ENCODE measurements at places on chromosomes 3 and 15. TPM values are rescaled to one million over a fixed set of nuclear protein-coding genes. Genes with fewer than 3 reads are reported as not detected.

FEZF2 gene
- total RNA-seq: not detected

LMAN1L gene
- total RNA-seq: not detected

SLC38A3 gene
- total RNA-seq: 1.5 TPM

U2SURP gene
- 59.5 TPM for total RNA-seq

SRP14 gene
- 299 TPM for total RNA-seq

DNA sequence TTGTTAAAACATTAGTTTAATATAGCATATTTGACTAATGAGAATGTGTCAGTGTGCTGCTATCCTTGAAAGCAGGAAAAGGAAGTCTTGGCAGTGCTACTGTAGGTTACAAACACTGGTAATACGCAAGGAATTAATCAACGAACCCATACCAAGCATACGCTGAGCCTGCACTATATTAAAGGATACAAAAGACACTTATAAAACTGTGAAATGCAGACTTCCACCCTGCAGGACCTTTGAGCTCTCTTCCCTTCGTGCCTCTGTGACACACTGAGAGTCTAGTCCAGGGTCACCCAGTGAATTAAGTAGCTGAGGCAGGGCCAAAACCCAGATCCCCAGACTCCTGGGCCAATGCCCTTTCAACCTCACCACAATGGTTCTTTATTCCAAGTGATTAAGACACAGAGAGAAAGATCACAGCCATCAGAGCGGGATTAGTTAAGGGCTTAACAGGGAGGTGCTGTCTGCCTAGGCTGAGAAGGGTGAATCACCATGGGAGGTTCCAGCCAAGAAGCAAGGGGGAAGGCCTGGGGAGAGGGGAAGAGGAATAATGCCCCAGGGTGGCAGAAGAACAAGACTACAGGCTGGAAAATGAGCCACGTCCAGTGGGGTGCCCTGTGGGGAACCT lies 6.8 kb downstream of the ANXA2 start:
- DNase-seq: no peak

- DNase-seq: no peak
Observed at GRCh38 chr15:69604072-69604411, 151.4 kb downstream of the RPLP1 start.

GRCh38 chr3:196741249-196741889 lies 1.7 kb downstream of the PAK2 start:
- DNase-seq: no peak

DNA sequence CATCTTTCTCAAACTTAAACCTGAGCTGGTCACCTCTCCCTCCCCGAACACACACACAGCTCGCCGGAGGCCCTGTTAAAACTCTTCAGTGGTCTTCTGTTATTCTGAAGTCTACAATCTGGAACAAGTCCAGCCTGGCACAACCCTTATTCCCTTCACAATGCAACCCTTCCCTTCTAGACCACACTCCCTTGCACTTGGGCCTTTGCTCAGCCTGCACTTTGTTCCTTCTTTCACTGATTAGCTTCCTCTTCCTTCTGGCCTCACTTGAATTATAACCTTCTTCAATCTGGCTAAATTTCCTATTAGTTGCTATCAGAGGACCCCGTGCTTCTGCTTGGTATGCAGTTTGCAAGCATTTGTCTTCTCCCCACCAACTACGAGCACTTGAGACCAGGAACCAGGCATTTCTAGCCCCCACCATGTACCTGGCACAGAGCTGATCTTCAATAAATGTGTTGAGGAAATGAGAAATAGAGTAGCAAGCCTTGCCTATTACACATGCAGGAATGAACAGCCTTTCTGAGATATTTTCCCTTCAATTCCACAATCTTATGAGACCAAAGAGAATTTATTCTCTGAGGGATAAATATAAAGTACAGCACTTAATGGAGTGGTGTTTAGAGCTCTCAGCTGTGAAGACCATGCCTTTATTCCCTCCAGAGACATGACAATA lies 663.1 kb upstream of the ADAMTS9 start:
- DNase-seq: no peak

DNA sequence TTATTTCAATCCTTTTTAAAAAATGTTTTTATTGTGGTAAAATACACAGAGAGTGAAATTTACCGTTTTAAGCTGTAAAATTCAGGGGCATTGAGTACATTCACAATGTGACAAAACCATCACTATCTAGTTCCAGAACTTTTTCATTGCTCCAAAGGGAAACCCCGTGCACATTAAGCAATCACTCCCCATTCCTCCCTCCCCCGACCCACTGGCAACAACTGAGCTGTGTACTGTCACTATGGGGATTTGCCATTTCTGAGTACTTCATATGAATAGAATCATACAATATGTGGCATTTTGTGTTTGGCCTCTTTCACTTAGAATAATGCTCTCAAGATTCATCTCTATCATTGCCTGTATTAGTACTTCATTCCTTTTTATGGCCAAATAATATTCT lies 45.5 kb upstream of the BOC start:
- no peak for DNase-seq

DNA sequence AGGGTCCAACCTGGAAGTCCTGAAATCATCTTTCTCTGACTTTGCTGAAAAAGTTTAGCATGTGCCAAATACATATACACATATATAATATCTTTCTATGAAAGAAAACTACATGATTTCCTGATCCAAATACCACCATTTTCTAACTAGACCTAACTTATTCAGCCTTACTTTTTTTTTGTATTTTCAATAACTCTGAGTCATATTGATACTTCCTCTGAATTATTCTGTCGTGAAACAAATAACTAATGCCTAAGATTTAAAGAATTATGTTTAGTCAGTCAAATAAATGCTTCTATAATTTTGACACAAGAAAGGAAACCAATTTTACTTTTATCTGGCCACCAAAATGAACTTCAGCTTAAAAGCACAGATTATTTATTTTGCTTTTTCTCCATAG lies 760.2 kb upstream of the GBE1 start:
- DNase-seq: no peak

DNA sequence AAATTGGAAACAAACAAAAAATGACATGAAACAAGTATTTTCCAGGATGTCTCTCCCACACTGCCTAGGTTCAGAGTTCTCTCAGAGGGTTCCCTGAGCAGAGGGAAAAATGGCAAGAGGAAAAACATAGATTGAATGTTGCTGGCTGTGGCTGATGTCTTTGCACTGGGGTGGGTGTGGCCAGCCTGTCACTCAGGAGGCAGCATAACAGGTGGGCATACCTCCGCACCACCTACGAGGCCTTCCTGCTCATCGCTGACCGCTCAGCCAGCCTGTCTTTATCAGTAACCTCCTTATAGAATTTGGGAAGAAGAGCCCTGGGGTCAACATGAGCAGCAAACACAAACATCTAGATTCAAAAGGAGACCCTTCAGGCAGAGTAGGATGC lies 216.6 kb upstream of the UMPS start:
- no peak for DNase-seq

DNA sequence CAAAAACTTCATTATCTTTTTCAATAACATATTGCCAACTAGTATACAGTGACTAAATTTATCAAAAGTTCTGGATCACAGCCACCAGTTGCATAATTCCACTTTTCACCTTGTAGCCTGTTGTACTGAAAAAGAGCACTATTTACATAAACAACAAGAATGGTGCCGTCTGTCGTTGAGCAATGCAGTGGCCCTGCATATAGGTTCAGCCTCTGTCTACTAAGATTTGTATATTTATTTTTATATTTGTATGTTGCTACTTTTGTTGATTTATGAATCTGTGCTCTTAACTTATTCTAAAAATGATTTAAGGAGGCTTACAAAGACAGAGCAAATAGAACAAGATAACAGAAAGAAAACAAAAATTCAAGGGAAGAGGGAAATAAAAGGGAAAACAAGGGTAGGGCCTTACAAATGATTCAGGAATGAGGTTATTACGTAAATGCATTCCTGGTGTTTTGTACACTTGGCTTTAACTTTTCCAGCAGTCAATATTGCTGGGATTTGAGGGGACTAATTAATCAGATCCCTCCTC lies 257.6 kb upstream of the STT3B start:
- no peak for DNase-seq

Data from omental fat pad (tissue), 4 donors.